ENCODE measurements at places on chromosomes 1 and 21.

DNA sequence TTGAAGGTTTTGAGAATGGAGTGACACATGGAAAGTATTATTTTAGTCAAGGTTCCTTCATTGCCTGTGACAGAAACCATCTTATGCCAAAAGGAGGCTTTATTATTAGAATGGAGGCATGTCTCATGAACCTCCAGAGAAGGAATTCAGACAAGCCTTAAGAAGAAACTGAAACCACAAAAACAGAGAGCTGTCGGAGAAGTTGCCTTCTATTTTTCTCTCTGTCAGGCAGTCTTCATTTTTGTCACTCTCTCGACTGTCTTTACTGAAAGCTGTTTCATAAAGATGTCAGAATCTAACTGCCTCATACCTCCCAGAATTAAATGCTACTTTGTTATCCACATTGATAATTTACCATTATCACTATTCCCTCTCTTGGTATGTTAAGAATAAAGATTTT lies 434.7 kb upstream of the ADGRL4 start:
- no peak for DNase-seq

DNA sequence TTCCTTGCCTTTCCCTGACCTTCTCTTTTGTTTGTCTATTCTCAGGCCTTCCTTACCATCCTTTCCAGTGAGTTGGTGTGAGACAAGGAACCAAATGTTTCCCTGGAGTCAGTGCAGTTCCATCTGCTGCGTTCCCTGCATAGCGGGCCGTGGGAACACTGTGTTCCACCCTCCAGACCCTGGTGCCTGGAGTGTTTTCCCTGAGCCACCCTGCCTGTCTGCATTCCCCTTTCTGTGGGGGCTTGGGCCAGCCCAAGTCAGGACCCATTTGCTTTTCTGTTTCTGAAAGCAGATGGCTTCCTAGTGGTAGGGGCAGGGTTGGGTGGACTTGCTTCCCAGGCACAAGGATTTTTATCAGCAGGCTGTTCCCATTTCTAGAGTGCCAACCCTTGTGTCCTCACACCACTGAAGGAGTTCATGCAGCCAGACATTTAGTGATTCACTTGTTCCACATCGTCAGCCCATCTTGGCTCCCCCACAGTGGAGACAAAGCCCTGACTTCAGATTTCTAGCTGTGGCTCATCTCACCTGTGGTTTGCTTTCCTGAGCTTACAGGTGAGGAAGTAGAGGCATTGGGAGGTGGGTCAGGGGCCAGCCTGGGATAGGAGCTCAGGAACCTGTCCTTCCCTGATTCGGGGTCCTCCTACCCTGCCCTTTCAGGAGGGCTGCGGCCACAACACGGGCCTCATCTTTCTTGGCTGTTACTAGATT lies 14.1 kb upstream of the MYOG start:
- no peak for DNase-seq

DNA sequence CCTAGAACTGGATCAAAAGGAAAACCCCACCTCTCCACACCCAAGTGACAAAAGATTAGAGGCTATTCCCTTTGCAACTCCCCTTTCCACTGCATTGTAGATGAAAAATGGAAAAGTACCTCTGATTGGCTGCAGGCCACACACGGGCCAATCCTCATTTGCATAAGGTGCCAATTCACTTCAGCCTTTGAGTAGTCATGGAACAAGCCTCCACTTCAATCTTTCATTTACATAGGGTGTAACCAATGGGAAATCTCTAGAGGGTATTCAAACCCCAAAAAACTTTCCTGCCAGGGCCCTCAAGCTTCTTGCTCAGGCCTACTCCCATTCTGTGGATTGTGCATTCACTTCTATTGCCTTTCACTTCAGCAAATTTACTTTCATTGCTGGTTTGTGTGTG lies 122.3 kb upstream of the KCND3 start:
- no peak for DNase-seq

DNA sequence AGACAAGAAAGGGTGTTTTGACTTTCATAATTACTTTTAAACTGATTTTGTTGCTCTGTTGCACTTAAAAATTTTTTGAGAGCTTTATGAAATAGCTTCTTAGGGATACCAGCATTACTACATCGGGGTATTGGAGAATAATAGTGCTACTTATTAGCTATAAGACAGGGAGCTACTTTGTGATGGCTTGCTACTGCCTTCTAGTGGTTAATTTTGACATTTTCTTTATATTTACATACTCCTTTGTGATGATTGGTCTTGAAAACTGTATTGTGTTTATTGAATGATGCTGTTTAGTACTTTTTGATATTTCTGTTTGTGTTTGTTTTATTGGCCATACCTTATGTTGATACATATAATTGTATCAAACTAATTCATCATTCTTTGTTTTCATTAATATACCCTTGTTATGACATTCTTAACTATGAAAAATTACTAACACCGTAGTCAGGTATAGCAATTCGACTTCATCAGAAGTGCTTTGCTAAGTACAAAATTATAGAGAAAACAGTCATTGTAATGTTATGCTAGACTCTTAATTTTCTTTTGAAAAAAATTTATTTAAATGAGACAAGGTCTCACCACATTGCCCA lies 85.5 kb downstream of the CLIC4 start:
- DNase-seq = peak; percentile 61

DNA sequence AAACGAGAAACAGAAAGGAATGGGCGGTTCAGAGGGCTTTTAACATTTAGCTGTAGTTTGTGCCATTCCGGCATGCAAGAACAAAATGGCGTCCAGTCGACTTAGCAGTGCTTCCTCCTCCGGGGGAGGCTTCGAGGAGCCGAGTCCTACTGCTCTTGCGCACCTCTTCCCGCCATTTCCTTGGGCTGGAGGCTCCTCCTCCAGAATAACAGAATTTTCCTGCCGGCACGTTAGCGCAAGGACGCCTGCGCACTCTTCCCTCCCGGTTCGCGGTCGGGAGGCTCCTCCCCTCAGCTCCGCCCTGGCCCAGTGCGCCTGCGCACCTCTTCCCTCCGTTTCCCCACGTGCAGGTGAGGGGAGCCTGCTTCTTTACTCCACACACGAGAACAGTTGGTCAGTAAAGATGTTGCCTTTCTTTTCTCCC lies 1.0 kb downstream of the DMRTB1 start:
- no peak for DNase-seq

DNA sequence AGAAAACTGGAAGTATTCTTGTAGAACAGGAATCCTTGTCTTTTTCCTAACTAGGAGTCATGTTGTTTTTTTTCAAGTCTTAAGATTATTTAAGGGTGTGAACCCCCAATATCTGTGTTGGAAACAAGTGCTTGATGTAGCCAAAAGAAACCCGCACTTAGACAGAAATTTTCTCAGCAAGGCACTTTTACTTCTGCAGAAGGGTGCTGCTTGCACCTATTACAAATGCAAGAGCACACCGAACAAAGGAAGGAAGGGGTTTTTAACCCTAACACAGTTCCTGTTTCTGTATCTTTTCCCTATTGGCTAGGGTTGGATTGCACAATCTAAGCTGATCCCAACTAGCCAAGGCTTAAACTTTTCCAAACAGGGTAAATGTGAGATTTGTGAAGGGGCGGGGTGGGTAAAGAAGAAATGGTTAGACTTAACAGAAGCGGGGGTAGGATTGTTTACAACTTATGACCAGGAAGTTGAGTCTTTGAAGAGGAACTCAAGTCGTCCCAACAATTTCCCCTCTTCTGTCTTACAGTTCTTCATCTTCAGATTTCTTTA lies 75.1 kb downstream of the ZFYVE9 start:
- DNase-seq = no peak

- no peak for DNase-seq
Observed at GRCh38 chr1:83694449-83694848, 304.5 kb downstream of the TTLL7 start.

Data from HFF-Myc (cell line).